ENCODE measurements at places on chromosomes 7 and 10.

DNA sequence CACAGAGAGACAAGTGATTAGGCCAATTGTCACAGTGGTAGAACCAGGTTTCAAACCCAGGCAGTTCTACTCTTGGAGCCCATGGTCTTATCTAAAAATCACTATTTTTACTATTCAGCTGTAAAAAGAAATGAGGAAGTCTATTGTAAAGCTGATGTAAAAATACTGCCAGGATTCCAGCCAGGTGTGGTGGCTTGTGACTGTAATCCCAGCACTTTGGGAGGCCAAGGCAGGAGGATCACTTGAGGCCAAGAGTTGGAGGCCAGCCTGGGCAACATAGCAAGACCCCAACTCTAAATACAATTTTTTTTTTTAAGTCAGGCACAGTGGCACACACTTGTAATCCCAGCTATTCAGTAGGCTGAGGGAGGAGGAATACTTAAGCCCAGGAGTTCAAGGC, 40.4 kb downstream of the HIP1 start:
- DNase-seq, result no peak

DNA sequence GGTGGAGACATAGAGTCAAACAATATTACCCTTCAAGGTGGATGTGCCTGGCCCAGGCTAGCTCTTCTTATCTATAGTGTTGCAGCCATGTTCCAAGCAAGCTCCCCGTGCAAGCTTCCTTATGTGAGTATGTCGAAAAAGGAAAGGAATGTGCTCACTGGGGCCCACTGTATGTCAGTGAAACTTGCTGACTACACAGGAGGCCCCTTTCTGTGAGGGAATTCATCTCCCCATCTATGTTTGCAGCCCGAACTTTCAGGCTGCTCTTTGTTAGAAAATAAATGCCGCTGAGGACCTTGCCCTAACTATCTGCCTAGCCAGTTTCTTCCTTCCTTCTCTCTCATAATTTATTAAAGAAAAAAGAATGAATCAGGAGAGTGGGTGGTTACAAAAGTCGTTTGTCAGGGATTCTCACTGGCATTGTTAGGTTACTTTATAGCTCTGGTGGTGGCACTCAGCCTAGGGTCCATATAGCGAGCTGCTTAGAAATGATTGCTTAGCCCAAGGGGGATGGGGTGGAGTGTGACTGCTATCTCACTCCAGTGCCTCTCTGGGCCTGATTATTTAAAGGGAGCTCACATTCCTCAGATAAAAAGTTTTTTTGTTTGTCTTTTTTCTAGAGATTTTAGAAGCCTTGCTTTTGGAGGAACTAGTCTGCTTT, 302.1 kb downstream of the ABCA13 start:
- DNase-seq, result no peak

- DNase-seq, result no peak
These were observed 1.5 kb downstream of the HOXA4 start for GRCh38 chr7:27128776-27129728.

DNA sequence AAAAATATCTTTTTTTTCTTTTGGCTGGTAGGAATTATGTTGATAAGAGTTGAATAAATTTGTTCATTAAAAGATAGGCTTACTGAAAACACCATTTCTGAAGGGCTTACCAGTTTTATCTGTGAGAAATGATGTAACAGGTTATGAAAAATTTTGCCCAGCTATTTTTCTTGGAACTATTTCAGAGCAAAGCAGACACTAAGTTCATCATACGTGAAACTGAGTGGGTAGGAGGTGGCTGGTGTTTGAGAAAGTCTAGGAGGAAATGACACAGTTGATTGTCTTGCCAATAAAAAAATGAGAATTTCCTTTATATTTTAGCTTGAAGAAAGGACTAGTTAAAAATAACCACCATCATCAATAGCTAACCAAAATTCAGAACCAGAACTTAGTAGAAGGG, 6.2 kb upstream of the MRC1 start:
- DNase-seq, result no peak

DNA sequence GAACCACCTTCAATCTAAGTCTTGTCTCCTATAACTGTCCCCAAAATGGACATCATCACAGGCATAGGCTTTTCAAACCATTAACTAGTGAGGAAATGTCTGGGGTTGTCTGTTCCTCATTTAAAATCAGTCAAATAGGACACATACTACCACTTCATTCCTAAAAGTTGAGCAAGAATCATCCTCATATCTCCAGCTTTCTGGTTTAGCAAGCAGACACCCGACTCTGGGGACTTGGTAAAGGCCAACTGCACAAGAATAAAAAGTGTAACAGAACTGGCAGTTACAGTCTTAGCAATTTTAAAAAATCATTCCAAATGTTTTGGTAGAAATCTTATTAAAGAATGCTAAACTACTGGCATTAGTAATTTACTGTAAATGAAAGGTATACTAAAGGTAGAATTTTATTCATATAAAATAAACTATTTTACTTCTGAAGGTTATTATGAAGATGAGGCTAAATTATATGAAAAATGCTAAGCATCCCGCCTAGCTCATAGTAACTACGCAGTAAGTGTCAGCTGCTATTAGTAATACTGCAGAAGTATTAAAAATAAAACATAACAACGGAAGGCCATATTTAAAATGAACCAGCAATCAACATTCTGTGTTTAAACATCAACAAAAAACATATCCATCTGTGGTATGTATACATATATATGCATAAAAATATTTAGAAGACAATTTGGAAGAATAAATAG, 60.8 kb downstream of the ZNF438 start:
- no peak for DNase-seq

GRCh38 chr7:132472463-132473120, 103.7 kb downstream of the PLXNA4 start:
- DNase-seq, result no peak

GRCh38 chr7:14235056-14235455, 245.6 kb upstream of the ETV1 start:
- no peak for DNase-seq

DNA sequence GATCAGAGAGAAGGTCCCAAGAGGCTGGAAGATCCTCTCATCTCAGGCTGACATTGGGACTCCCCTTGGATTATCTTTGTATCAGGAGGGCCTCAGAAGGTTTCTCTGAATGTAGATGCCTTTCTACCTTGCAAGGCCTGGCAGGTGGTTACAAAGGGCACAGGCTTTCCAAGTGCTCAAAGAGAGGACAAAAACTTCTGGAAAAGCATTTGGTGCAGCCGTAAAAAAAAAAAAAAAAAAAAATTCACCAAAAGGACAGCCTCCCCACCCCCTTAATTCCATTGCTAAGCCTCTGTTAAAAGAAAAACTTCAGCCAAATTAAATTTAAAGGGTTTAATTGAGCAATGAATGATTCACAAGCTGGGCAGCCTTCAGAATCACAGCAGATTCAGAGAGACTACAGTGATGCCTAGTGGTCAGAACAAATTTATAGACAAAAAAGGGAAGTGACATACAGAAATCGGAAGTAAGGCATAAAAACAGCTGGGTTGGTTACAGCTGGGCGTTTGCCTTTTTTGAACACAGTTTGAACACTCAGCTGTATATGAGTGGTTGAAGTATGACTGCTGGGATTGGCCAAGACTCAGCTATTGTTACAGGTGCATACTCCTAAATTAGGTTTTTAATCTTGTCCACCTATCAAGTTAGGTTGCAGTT, 42.5 kb upstream of the LRGUK start:
- no peak for DNase-seq

DNA sequence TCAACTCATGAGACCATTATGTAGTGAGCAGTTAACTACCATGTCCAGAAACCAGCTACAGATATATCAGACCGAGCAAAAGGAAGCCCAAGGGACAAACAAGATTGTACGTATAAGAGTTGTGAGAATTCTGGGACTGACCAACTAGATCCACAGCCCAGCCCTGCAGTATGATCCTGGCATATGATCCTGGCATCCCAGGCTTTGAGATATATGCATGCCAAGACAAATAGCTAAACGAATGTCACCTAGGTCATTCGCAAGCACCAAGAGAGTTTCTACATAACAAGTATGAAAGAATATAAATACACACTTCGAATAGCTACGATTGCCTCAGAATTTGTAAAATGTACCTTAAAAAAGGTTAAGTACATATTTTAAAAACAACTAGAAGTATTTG, 56.4 kb upstream of the PMPCB start:
- no peak for DNase-seq

DNA sequence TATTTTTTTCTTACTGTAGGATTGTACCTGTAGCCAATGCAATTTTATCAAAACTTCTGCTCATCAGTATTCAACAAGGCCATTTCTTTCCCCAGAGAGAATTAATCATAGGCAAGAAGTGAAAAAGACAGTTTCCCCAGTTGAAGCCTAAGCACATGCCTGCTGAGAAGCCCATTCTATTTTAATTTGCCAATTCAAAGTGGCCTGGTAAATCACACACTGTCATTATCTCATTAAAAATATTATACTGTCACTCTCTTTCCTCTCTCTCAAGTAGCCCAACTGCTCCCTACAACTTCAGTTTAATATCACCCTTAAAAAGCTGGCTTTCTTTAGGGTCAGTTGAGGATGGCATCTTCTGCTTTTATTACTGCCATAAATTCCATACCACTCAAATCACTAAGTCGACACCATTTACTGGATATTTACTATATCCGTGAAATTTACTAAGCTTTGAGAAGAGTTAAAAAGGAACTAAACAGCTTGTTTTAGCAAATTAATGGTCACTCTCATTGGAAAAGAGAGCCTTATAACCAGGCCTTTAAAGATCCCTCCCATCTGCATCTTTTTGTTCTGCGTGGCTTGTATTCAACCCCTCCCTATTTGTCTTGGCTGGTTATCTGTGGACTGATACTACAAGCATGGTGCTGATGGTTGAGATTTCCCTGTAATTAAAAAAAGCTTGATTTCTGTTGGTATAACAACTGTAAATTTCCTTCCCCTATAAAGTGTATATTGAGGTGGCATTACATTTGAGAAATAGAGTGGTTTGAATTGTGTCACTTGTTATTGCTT, 30.6 kb downstream of the COL28A1 start:
- no peak for DNase-seq

- DNase-seq, result no peak
These were observed 8.0 kb downstream of the TNS3 start for GRCh38 chr7:47573758-47574481.

- peak; percentile 30 for DNase-seq
These were observed 7.0 kb downstream of the CALML3 start for GRCh38 chr10:5531558-5532306.

DNA sequence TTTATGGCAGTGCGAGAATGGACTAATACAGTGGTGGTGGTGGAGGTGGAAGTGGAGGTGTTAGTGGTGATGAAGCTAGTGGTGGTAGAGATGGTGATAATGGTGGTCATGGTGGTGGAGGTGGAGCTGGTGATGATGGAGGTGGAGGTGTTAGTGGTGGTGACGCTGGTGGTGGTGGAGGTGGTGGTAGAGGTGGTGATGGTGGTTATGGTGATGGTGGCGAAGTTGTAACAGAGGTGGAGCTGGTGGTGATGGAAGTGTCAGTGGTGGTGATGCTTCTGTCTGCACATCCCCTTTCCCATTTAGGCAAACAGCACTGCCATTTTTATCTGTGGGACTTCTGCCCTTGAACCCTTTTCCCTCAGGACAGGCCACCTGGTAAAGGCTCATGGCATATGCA, 7.4 kb upstream of the PTPRN2 start:
- DNase-seq, result no peak

DNA sequence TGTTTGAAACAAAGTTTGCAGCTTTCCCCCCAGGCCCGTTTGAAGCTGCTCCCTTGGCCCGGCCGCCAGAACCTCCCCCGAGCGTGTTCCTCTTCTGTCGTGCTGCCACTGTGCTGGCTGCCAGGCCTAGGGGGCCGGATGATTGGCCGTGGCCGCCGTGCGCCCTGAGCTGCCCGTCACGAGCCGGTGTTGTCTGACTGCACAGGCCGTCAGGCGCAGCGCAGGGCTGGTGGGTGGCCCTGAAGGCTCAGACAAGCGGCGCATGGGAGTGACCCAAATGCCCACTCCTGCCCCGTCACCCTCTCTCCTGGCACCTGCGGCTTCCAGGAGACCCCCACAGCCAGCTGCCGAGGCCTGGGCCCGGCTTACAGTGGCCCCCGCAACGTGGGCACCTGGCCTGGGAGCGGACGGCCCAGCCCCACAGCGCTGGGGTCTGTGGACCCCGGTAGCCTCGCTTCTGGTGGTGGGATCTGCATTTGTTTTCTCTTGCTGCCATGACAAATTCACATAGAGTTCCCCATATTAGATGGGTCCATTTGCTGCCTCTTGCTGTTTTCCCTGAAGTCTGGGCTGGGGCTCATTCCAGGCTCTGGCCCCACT, 13.1 kb downstream of the JAKMIP3 start:
- no peak for DNase-seq

- DNase-seq, result no peak
These were observed 13.8 kb downstream of the DPYSL4 start for GRCh38 chr10:132200344-132201110.

- DNase-seq, result no peak
These were observed 119.0 kb downstream of the HTR7 start for GRCh38 chr10:90738885-90739284.

GRCh38 chr10:104881740-104882139, 240.7 kb downstream of the SORCS3 start:
- DNase-seq, result no peak

- no peak for DNase-seq
These were observed 74.8 kb downstream of the VOPP1 start for GRCh38 chr7:55497521-55497920.

- no peak for DNase-seq
These were observed 14.1 kb downstream of the EPHB6 start for GRCh38 chr7:142868986-142869415.

DNA sequence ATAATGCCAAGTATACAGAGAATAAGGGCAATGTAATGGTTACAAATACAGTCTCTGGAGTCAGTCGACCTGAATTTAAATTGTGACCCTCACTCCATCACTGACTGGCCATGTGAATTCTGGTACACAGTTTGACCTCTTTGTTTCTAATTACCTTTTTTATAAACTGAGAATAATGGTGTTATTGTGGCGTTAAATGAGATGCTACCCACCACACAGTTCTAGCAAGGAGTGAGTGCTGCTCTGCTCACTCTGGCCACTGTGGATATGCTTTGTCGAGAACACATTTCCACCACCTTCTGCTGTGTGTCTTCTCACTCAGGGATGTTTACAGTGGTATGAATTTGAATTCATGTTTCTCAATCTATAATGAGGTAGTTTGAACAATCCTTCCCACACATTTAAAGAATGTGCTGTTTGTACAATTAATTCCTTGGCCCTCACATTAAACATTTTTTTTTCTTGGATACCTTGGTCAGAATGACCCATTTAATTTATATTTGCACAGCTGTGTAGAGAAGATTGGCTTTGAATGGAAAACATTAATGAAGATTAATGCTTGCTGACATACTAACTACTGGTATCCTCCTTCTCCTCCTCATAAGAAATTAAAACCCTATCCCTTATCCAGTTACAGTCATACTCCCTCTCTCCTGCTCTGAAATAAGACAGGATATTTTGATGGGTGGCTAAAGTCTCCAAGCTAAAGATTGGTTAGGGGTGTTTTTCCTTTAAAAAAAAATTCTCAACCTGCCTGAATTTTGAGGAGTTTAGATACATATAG, 42.4 kb downstream of the PLCE1 start:
- no peak for DNase-seq

DNA sequence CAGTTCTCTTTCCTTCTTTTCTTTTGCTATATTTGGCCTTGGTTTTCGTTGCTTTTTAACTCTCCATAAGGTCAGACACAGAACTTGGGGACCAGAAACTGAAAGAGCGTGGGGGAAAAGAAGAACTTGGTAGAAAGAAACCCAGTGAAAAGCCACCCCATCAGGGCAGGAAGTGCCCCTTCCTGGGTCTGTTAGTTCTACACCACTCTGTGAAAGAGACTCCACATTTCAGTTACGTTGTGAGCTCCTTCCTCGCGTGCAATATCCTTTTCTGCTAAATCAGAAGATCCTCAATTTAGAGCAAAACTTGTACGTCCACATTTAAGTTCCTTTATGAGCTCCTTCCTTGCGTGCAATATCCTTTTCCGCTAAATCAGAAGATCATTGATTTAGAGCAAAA, 220.6 kb upstream of the FOXK1 start:
- DNase-seq, result no peak
